ENCODE measurements at places on chromosomes 11 and 22. TPM values are rescaled to one million over a fixed set of nuclear protein-coding genes. Genes with fewer than 3 reads are reported as not detected.

- DNase-seq = no peak
Observed at GRCh38 chr11:122204206-122204605, 88.2 kb upstream of the BLID start.

Gene APOA4
- 15.0 TPM for total RNA-seq

DNA sequence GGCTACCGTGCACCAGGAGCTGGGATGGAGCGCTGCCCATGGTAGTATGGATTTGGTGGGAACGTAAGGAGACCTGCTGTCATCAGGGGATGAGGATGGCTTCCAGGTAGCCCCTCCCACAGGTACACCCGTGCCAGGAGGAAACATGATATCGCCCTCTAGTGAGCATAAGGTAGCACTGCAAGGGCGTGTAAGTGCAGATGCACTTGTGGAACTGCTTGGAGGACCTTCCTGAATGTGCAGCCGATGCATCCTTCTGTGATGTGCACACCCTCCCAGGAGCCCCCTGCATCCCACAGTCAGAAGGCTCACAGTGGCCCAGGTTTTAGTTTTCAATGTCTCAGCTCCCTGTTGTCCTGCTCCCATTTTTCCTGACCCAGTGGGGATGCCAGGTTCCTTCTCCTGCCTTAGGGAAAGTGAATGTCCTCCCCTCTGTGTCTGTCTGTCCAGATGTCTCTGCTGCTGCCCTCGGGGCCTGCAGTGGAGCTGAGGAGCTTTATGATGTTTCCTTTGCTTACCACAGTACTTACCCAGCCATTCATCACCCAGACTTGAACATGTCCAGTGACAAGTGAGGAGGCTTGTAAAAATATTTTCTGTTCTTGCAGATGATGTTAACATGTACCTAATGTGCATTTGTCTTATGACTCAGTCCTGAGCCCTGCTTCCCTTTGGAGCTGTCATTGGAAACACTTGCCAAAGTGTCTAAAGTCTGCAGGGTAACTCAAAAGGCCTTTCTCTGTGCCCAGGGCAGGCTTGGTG, 49.2 kb downstream of the DBX1 start:
- no peak for DNase-seq

Gene SMTNL1
- not detected for total RNA-seq

Gene LTO1
- total RNA-seq = 19.2 TPM

DNA sequence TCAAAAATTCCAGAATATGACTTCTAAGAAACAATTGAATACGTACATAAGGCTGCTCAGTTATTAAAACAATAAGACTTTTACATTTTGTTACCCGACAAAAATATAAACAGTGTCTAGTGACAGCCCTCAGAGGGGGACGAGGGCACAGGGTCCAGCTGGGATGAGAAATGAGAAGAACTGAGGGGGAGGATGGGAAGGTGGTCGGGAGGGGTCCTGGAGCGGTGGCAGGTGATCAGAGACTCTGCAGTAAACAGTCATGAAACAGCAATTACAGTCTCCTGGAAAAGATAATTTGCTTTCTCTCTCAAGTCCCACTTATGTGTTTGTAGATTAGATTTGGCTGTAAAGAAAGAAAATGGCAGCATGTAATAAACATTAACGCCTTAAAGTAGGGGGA, 56.0 kb downstream of the PACSIN2 start:
- no peak for DNase-seq

Gene APOBEC3C
- total RNA-seq = 13.3 TPM

Gene CCDC134
- 4.1 TPM for total RNA-seq

Gene RPS3
- 1,433 TPM for total RNA-seq

Gene ZNF280B
- total RNA-seq = 1.1 TPM

GRCh38 chr22:35539487-35539886, 1.1 kb upstream of the RASD2 start:
- no peak for DNase-seq

DNA sequence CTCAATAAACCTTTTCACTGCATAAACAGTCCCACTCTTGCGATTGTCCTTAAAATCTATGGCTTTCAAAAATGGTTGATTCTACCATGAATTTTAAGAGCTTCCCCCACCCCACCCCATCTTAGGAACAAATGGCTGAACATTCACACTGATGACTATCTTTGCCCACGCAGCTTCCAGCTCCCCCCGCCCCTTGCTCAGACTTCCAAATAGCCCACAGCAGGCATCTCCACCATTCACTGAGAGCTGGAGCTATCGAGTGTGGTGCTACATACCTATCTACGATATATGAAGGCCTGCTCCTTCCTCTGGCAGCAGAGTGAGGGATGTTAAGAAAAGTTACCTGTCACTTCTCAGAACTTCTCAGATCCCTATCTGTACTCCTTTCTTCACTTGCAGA, 26.7 kb downstream of the EIF3F start:
- DNase-seq = peak; percentile 67

Gene OR2D2
- total RNA-seq = not detected

DNA sequence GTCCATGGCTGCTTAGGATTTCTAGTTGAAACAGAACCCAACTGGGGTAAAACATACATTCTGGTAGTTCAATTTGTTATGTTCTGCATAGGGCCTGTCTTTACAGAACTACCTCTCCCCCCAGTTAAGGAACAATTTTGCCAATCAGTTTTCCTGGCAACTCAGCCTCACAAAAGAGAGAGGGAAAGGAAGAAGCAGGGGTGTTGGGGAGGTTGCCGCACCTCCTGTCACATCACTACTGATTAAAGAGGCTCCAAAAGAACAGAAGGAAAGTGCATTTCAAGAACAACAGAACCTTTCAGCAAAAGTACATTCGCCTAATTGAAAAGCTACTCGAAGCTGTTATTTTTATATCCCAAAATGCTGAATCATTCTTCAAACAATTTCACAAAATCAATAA, 217.6 kb downstream of the CADM1 start:
- DNase-seq = no peak

GRCh38 chr11:92406472-92406871, 181.9 kb downstream of the FAT3 start:
- no peak for DNase-seq

- peak; percentile 30 for DNase-seq
Observed at GRCh38 chr11:134599299-134599771, 187.3 kb upstream of the B3GAT1 start.

Gene APOBEC3G
- 6.4 TPM for total RNA-seq

DNA sequence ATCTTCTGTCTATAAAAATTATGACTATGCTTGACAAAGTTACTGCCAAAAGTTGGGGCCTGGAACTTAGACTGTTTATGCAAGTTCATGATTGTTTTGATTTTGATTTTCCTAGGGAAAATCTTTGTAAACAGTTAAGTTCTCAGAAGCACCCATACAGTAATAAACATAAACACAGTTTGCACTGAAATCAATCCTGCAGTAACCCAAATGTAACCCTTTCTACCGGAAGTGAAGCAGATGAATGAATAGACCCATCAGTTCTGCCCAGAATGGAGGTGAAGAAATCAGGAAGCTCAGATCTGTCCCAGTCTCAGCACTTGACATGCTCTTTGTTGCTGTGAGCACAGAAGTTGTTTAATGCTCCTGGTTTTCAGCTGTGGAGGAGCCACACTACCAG, 24.6 kb upstream of the C11orf96 start:
- DNase-seq = no peak

- no peak for DNase-seq
Observed at GRCh38 chr11:79400206-79400605, 40.6 kb downstream of the TENM4 start.

Gene BRSK2
- total RNA-seq = 1.4 TPM

DNA sequence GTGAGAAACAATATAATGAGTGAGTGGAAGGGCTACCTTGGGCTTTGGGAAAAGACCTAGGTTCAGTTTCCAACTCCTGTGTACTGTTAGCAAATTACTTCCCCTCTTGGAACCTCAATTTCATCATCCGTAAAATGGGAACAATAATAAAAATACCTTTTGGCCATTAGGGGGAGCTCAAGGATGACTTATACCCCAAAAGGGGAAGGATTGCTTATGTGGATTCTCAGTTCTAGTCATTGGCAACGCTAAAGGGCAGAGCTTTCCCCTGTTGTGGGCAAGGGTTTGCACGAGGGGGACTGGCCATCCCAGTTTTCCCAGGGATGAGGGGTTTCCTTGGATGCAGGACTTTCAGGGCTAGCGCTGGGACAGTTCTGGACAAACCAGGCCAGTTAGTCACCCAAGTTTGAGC, 3.1 kb upstream of the COMMD9 start:
- no peak for DNase-seq

DNA sequence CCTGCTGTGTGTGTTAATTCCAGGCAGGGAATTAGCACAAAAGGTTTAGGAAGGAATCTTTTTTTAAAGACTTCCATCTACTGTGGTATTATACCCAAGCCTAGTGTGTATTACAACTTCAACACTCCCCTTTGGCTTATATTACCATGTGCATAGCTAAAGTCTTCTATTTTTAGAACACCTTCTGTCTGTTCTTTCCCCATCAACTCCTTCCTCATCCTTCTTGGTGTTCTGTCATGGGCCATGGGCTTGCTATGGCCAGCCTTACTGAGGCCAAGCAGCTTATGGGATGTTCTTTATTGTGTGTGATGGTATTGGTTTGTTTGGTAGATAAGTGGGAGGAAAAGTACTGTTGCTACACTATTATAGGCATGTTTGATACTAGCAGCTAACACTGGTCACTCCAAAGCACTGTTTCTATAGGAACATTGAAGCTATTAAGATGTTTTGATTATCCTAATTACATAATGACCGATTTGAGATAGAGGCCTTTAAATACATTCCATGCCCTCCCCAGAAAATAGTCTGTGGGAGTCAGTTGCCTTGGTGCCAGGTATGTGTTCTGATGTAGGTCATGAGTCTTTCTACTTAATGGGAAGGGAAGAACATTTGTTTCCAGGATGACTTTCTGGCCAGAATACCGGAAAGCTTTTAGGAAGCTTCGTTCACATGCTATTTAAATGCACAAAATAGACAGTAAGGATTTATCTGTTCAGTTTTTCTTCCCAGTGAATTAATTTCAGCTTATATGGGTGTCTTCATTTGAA, 16.5 kb downstream of the MCAM start:
- DNase-seq = no peak

DNA sequence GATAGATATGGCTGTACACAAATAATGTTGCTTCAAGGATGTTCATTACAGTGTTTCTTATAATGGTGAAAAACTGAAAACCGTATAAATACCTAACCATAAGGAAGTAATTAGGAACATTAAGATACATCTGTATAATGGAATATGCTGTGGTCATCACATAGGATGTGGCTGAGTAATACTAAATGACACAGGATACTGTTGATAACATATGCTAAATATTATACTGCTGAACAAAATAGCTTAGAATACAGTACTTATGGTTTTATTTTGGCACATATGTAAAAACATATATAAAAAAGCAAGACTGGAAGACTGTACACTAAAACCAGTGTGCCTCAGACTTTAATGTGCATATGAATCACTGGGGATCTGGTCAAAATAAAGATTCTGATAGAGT, 43.8 kb downstream of the FBXO7 start:
- no peak for DNase-seq

Data from mesenteric fat pad (tissue), 1 donor.